ENCODE measurements at places on chromosomes 2 and 18.

DNA sequence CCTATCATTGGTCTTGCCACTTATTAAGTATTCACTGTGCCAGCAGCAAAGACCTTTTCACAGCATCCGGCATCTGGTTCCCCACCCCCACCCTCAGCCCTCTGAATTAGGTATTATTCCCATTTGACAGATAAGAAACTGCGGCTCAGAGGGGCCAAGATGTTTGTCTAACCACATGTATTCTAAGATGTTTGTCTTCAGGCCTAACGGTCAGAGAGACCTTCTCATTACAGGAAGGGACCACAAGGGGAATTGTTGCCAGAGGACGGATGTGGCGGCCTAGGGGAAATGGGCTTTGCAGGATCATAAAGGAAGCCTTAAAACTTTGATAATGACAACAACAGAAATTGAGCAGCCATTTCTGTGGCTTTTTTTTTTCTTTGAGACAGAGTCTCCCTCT is 16.6 kb downstream of the NPPC start:
- DNase-seq, result no peak

DNA sequence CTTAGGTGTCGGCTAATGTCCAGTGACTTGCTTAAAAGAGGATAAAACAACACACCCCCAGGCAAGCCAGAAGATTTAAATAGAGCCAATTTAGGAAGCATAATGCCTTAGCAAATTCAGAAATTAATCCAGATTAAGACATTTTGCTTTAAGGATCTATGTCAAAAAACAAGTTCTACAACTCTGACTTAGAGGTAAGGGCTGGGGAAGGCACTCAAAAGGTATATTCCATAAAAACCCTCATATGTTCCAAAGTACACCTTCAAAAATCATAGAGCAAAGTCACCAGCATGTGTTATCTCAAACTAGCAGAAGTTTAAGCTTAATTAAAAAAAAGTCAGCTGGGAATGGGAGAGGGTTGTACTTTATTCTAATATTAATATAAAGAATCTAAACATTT is 206.4 kb downstream of the NOL4 start:
- no peak for DNase-seq

GRCh38 chr2:38116762-38117161 is 40.8 kb upstream of the CYP1B1 start:
- DNase-seq, result no peak

GRCh38 chr2:101152272-101153076 is 1.3 kb upstream of the TBC1D8 start:
- peak; percentile 67 for DNase-seq

DNA sequence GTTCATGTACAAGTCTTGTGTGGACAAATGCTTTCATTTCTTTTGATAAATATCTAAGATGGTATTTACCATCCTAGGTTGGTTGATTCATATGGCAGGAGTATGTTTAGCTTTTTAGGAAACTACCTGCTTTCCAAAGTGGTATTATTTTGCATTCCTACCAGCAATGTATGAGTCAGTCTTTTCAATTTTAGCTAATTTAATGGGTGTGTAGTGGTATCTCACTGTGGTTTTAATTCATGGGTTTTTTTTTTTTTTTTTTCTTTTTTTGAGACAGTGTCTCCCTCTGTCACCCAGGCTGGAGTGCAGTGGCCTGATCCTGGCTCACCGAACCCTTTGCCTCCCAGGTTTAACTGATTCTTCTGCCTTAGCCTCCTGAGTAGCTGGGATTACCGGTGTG is 4.2 kb downstream of the ZNF512 start:
- DNase-seq, result no peak

GRCh38 chr2:196592911-196593881 is 46.3 kb upstream of the CCDC150 start:
- peak; percentile 40 for DNase-seq

- no peak for DNase-seq
Observed at GRCh38 chr2:62706721-62707521, 1.4 kb downstream of the EHBP1 start.

GRCh38 chr2:205115511-205115910 is 566.8 kb upstream of the NRP2 start:
- DNase-seq, result no peak

GRCh38 chr2:95275601-95276243 is 1.5 kb downstream of the PROM2 start:
- DNase-seq, result no peak

DNA sequence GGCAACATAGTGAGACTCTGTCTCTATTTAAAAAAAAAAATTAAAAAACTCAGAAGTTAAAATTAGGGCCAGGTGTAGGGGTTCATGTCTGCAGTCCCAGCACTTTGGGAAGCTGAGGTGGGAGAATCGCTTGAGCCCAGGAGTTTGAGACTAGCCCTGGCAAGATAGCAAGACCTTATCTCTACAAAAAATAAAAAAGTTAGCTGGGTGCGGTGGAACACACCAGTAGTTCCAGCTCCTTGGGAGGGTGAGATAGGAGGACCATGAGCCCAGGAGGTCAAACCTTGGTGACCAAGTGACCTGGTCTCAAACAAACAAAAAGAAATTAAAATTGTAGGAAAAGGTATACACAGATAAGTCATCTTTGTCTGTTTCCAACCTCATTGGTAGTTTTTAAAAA is 11.3 kb downstream of the TTLL4 start:
- DNase-seq, result no peak

DNA sequence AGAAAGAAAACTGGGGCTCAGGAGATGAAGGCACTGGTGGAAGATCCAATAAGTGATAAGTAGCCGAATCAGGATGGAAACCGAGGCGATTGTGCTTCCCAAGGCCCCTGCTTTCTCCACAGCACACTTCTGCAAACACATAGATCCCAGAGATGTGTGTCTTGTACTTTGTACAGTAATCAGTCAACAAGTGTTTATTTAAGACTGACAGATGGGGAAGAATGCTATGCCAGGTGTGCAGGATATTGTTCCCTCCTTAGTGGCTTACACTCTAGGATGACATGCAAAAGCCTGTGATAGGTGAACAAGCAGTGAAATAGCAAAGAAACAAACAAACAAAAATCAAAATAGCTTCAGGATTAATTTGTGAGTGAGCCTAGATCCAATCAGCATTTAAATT is 116.6 kb downstream of the ACTR3 start:
- no peak for DNase-seq

- DNase-seq, result no peak
Observed at GRCh38 chr2:166449439-166449838, 44.6 kb downstream of the SCN7A start.

- DNase-seq, result no peak
Observed at GRCh38 chr2:28628506-28628905, 123.1 kb upstream of the PPP1CB start.

- DNase-seq, result no peak
Observed at GRCh38 chr2:42652086-42652485, 83.7 kb downstream of the MTA3 start.

- peak; percentile 44 for DNase-seq
Observed at GRCh38 chr2:237581751-237582746, 8.5 kb downstream of the RAB17 start.

DNA sequence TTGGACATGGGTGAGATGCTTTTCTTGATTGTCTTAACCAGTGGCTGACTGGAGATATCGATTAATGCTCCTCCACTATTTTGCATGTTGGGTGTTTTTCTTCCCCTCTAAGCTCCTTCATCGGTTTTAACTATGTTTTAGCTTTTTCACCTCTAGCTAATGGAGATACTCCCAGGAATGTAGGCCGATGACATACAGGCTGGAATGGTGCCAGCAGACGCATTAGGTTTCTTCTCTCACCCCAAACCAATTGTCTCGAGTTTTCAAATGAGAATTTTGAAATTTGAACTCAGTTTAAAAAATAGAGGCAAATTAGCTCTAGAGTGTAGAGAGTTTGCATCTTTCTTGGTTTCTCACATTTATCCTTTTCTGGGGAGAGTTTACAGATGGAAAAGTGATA is 247.6 kb downstream of the RPRM start:
- DNase-seq, result no peak

GRCh38 chr2:23219666-23220065 is 165.3 kb upstream of the KLHL29 start:
- DNase-seq, result no peak

DNA sequence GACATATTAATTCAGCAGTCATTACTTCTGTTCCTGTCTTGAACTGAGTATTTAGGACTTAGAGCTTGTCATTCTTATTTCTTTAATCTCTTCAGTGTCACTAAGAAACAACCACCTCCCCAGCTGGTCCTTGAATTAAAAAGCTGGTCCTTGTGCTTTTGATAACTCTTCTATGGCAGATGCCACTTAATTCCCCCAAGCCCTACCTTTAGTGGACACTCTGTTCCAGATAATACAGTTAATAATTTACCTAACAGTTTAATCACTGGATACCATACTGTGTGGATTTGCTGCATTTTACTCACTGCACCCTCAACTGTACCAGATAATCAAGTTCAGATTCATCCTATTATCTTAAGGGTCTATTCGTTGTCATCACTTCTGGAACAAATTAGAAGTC is 73.1 kb downstream of the SKA1 start:
- no peak for DNase-seq

- DNase-seq, result no peak
Observed at GRCh38 chr2:176585291-176585690, 316.0 kb downstream of the MTX2 start.

- no peak for DNase-seq
Observed at GRCh38 chr18:3441290-3441689, 8.7 kb upstream of the TGIF1 start.

- DNase-seq, result no peak
Observed at GRCh38 chr2:73821669-73822068, 7.1 kb upstream of the STAMBP start.

GRCh38 chr2:241412144-241412543 is 56.1 kb downstream of the FARP2 start:
- no peak for DNase-seq

DNA sequence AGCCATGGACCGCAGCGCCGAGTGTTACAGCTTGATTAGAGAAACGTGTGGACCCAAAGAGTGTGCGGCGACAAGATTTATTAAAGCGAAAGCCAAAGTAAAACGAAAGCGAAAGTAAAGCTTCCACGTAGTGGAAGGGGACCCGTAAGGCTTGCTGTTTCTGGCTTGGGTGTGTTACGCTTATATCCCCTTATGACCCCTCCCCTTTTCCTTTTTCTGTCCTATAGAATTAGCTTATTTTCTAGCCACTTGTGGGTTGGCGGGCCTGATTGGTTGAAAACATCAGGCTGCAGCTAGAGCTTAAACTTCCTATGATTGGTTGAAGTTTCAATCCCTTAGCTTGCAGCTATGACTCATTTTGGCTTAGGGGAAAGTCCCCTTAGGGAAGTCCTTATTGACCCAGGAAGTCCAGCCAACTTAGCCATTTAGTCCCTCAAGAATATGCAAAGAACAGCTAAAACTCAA is 969.7 kb downstream of the DCDC2C start:
- DNase-seq, result no peak

GRCh38 chr18:47777626-47778025 is 152.8 kb downstream of the SMAD2 start:
- DNase-seq, result no peak

- DNase-seq, result no peak
Observed at GRCh38 chr2:24856791-24857211, 63.2 kb downstream of the ADCY3 start.

- DNase-seq, result no peak
Observed at GRCh38 chr2:40103590-40103989, 324.5 kb upstream of the THUMPD2 start.

- no peak for DNase-seq
Observed at GRCh38 chr2:55452879-55453278, 33.2 kb upstream of the CCDC88A start.

- DNase-seq, result no peak
Observed at GRCh38 chr2:4151521-4151920, 448.1 kb downstream of the DCDC2C start.

DNA sequence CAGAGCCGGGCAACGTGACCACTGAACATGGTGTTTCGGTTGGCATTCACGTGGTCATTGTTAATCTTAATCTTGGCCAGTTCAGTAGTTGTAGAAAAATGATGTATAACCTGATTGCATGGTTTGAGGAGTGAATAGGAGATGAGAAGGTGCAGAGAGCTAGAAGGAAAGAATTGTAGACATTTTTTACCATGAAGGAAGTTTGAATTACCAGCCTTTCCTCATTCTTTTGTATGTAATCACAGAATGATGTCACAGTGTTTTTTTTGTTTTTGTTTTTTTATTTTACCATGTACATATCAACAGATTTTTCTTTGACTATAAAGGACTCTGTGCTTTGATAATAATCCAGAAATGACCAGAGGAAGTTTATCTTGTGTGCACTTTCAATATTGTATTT is 126.3 kb downstream of the LTBP1 start:
- no peak for DNase-seq

DNA sequence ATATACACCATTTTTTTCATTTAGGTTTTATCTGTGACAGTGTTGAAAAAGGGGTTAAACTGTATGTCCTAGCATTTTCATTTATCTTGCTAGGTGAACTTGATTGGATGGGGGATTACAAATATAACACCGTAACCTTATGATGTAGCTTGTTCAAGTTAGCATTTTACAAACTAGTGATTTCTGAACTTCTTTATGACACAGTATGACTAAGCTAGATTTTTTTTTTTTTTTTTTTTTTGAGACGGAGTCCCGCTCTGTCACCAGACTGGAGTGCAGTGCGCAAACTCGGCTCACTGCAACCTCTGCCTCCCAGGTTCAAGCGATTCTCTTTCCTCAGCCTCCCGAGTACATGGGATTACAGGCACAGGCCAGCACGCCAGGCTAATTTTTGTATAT is 47.1 kb downstream of the KCMF1 start:
- DNase-seq, result no peak

DNA sequence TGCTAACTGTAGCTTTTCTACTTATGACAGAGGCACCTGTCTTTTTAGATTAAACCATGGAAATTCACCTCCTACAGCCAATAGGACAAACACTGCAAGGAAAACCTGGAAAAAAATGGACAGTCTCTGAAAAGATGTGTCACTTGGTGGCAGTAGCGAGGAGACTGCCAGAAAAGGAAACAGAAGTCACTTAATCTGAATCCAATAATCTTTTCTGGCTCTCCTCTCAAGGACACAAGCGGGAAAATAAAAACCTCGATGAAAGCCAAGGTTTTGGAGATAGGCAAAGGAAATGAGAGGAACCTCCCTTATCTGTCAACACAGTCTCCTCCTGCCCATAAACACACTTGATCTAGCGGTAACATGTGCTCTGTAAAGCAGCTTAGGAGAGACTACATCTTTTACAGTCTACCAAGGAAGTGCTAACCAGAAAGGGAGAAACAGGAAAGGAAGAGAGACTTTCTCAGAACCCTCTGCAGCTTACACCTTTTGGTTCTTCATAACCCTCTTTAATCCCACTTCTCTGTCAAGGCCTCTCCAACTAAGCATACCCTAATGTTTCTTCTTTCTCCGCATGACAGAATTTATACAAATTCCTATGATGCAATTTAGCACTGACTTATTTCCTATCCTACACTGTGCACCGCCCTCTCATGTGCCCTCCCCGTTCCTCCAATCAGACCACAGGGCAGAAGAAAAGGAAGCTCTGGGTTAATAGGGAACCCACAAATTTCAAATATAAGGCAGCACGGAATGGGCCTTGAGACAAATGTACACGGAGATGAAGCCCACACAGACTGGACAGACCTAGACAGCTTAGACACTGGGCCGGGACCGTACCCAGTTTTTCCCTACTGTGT is 52.8 kb downstream of the CLASP1 start:
- DNase-seq, result peak; percentile 28
